Activated CD8-positive, alpha-beta memory T cell treated with anti-CD3 and anti-CD28 coated beads for 48 hours (primary cell): ENCODE measurements at places on chromosomes 3 and 15.

DNA sequence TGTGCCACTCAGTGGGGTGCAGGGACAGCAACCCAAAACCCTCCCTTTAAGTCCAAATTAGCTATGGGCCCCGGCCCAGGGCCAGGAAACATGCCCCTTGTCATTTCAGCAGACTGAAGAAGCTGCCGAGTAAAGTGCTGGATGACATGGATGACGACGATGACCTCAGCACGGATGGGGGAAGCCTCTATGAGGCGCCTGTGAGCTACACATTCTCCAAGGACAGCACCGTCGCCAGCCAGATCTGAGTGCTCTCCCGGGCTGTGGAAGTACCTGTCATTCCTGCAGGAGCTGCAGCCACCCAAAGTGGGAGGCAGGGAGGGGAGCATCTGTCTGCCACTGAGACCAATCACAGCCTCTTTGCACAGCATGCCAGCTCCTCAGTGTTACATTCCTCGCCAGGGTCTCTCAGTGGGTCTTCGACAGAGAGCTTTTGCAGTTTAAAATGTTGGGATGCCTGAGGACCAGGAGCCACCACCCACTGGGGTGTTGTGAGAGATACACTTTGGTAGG, 44.4 kb upstream of the MYZAP start:
- no peak for DNase-seq

DNA sequence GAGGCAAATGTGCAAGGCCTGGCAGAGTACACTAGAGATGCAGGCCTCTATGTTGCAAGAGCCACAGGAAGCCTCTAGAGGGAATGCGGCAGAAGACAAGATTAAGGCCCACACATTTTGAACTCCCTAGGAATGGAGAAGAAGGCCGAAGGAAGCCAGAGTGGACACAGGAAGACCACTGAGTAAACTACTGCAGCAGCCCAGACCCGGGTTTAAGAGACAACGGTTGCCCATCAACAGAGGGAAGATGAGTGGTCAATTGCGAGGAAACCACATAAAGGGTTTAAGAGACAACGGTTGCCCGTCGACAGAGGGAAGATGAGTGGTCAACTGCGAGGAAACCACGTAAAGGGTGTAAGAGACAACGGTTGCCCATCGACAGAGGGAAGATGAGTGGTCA, 14.6 kb downstream of the CHSY1 start:
- DNase-seq, result no peak

GRCh38 chr3:52240059-52240885, 1.3 kb upstream of the TWF2 start:
- no peak for DNase-seq

DNA sequence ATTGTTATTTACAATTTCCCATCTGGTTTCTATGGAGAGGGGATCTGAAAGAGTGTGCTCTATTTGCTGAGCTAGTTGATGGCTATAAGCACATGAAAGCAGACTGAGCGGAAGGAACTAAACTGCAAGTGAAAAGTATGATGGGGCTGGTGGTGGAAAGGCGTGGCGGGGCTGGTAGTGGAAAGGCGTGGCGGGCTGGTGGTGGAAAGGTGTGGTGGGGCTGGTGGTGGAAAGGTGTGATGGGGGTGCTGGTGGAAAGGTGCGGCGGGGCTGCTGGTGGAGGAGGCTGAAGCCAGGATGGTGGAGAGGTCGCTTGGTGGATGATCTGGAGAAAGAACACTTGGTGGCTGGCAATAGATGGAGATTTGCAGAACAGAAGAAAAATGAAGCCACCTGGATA, 136.7 kb downstream of the FMN1 start:
- no peak for DNase-seq

DNA sequence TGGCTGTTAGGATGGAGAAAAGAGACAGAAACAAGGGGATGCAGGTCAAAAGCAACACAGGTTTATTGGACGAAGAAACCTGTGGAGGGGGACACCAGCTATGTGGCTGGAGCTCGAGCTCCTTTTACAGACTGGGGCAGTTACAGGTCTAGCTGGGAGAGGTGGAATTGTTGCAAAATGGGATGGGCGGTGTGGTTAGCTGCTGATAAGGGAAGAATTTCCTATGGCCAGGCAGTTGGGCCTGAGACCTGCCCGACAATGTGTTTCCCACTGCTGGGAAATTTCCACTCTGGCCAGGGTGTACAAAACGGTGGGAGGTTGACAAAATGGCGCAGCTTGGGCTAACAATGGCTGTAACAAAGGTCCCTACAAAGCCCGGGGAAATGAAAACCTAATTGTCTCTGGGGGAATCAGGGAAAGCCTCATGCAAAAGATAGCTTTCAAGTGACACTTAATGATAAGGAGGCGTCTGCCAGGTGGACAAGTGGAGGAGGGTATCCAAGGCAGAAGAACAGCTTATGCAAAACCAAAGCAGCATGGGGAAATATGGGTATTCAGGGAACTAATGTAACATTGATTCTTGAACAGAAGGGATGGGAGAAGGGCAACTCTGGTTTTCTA, 137.4 kb upstream of the SGO1 start:
- DNase-seq, result no peak

DNA sequence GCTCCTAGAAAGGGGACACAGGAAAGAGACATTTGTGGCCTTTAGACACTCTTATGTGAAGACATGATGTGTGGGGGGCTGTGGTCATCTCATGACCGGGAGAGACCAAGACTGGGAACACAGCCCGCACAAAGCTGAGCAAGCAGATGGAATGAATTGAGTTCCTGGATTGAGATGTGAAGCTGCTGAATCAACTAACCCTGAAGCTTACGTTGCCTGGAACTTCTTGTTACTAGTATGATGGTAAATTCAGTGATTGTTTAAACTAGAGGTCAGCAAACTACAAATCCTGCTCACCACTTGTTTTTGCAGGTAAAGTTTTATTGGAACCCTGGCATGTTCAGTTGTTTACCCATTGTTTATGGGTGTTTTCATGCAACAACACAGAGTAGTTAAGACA, 83.4 kb upstream of the BHLHE40 start:
- DNase-seq, result no peak

- no peak for DNase-seq
These were observed 65.6 kb downstream of the SLCO3A1 start for GRCh38 chr15:91919014-91919534.

DNA sequence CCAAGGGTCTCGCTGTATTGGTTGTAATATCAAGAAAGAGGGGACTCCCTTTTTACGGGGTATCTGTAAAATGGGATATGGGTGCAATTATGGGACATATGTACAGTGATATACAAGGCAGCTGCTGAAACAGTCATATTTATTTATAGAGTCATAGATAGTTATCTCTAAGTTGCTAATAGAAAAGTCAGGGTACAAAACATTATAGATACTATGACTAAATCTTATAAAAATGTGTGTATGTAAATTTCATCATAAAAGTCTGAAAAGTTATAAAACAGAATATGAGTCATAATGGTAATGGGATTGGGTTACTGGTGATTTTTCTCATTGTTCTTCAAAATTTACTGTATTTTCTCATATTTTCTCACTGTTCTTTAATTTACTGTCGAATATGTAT, 344.9 kb upstream of the SLCO3A1 start:
- DNase-seq, result no peak

DNA sequence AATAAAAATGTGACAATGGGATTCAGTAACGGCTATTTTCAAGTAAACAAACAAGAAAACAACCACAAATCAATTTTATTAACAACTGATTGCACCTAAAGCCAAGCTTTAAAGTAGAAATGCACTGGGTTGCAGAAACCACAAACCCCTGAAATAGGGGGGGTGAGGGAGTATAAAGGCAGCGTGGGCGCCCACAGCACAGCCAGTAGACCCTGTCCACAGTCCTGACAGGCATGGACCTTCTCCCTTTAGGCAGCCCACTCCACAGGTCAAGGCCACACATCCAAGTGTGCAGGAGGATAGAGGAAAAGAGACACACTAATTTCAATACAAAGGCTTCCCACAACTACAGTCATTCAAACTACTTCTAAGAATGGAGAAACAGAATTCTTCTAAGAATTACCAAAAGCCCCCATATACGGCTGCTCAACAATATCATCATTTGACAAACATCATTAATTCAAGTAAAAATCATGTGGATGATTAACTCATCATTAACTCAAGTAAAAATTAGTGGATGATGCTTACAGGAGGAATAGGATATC, 48.7 kb downstream of the CHSY1 start:
- DNase-seq, result no peak

DNA sequence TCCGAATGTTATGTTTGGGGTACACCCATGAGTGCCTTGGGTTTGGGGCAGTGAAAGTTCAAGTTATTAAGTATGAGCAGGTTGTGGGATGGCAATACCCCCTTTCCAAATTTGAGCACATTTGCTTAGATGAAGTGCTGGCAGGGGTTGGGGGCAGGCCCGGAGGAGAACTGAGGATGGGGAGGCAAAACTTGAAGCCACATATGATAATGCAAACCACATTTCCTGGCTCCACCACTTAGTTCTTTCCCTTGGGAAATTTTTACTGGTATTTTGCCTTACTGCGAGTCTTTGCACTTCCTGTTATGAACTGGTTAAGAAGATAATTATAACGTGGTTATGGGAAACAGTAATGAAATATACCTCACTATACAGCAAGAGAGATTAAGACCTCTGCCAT, 336.0 kb upstream of the ONECUT1 start:
- DNase-seq, result no peak

DNA sequence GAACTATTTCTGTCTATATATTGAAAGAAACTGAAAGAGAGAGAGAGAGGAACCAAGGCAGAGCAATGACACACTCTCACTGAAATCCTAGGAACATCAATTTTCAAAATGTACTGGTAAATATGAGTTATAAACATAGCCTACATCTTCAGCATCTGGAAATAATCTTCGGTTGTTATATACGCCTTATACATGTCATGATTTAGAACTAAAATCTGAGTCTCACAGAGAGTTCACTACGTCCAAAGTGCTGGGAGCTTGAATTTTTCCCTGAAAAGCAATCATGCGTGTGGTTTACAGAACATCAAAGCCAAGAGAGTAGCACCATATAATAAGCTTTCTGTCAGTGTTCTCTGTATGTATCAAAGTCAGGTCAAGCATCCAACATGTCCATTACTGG, 420.0 kb upstream of the CBLB start:
- DNase-seq, result no peak

DNA sequence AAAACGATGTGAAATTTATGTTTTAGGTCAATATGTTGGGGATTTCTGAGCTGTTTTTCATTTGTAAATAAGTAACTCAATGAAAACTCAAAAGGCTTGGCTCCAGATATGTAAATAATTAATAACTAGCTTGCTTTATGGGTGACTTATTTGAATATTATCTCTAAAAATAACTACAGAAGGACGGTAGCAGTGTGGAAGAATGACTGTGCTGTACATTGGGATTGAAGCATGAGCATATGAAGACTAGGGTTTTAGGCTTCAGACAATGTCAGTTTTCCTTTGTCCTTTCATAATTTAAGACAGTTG, 343.9 kb downstream of the GRM7 start:
- DNase-seq, result no peak

DNA sequence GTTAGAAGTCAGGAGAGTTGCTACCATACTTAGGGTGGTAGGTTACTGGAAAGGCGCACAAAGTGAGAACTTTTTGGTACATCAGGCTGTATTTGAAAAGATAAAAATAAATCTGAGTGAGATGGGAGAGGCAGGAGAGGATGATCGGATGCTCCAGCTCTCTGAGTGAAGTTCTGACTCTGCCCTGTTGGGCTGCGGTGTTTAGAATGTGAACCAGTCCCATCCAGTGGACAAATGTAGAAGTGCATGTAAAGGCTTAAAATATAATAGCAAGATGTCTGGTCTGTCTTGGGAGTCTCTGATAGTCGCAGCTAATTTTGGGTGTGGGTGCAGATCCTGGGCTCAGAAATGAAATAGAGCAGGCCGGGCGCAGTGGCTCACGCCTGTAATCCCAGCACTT, 30.4 kb downstream of the ACKR2 start:
- DNase-seq, result no peak

- no peak for DNase-seq
These were observed 160.8 kb downstream of the FBLN2 start for GRCh38 chr3:13709706-13710105.

GRCh38 chr15:34808016-34808415, 12.7 kb upstream of the ACTC1 start:
- DNase-seq, result no peak

DNA sequence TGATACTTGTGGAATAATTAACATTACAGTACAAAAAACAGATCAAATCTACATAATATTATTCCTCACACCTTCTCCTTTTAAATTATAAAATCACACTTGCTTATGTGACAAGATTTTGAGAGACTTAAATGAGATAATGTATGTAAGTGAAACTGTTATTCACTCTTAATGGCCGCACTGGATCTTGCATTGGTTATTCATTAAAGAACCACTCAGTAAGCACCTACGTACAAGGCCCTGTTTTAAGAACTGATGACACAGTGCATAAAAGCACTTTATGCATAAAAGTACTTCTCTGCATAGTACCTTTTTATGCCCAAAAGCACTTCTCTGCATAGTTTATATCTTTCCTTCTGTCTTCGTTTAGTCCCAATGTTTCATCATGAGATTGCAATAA, 172.1 kb downstream of the GOLGA6L6 start:
- no peak for DNase-seq

DNA sequence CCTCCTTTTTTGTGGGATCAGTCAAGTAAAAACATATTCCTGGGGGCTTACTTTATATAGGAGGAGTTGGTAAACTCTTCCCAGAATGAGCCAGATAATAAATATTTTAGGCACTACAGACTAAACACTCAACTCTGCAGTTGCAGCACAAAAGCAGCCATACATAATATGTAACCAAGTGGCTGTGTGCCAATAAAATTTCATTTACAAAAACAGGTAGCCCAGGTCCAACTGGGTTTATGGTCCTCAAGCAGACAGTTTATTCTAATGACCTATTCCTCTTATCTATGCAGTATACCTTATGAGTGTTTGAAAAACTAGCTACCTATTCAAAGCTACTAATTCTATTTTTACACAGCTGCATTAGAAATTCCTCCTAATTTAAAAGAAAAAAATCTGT, 61.8 kb downstream of the FAIM start:
- DNase-seq, result no peak

DNA sequence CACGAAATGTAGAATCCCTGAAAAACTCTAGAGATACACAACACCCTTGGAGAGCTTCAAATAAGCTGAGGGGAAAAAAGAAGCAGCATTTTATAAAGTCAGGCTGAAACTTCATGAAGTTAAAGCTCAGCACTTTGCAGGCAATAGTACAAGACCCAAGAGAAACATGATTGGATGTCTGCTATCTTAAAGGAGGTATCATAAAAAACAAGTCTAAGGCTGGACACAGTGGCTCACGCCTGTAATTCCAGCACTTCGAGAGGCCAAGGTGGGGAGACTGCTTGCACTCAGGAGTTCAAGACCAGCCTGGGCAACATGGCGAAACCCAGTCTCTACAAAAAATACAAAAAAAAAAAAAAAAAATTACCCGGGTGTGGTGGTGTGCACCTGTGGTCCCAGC, 42.9 kb downstream of the NPTN start:
- DNase-seq, result no peak

GRCh38 chr3:179730506-179730905, 77.7 kb downstream of the USP13 start:
- DNase-seq, result no peak

- no peak for DNase-seq
These were observed 67.2 kb downstream of the CRTC3 start for GRCh38 chr15:90596943-90597342.
